SHP77 treated with DMSO at 0.1 percent for 48 hours (cell line): ENCODE measurements at places on chromosomes 13 and 19.

DNA sequence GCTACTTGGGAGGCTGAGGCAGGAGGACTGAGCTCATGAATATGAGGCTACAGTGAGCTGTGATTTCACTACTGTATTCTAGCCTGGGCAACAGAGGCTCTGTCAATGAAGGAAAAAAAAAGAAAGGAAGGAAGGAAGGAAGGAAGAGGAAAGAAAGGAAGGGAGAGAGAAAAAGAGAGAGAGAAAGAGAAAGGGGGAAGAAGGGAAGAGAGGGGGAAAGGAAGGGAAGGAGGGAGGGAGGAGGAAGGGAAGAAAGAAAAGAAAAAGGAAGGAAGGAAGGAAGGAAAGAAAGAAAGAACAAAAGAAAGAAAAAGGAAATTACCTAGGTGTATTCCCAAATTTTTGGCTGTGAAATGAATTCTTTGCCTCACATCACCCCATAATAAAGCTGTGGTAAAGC lies 7.2 kb upstream of the RFX2 start:
- no peak for DNase-seq

- DNase-seq: no peak
Observed at GRCh38 chr19:49973987-49974386, 13.0 kb upstream of the SIGLEC11 start.

- no peak for DNase-seq
Observed at GRCh38 chr19:45324349-45324907, 1.8 kb upstream of the CKM start.

GRCh38 chr19:32174386-32175113 lies 170.9 kb upstream of the ZNF507 start:
- no peak for DNase-seq

DNA sequence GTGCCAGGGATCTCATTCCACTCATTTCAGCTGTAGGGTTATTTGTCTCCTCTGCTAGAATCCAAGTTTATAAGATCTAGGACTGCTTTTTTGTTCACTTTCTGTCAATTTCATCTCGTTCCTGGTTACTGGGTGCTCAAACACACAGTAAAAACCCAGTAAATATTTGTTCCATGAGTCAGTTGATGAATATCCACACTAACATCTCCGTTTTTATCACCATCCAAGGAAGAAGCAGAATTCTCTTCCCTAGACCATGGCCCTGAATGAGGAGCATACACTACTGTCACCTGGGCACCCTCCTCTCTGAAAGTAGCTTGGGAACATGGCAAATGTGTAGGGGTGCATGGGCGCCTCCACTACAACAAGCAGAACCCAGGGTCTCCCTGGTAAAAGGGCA lies 390.8 kb downstream of the FOXO1 start:
- DNase-seq: no peak

DNA sequence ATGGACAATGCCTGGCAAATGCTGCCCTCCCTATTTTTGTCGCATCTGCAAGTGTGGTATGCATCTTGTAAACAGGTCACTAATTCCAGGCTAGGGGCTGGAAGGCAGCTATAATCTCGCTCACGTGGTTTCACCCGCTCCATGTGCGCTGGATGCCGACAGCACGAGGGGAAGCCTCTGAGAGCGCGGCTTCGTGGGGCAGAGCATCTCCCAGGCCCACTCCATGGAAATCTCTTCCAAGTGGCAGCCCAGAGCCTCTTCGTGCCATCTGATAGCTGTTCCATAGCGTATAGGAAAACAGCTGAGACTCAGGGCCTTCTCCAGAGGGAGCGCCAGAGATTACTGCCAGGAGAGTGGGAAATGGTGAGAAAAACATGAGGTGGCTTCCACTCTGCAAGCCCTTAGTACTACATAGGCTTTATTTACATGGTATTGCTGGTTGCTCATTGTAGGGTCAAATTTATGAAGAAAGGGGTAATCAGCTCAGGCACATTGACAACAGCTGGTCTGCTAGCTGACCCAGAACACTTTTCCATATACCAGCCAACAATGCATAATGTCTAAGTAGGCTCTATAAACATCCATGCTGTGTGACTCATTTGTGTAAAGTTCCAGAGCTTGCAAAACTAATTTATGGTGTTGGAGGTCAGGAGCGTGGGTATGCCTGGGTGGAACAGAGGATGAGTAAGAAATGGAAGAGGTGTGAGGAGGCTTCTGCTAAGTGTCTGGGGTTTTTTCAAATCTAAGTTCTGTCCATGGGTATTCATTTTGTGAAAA lies 165.2 kb downstream of the SHISA2 start:
- no peak for DNase-seq

DNA sequence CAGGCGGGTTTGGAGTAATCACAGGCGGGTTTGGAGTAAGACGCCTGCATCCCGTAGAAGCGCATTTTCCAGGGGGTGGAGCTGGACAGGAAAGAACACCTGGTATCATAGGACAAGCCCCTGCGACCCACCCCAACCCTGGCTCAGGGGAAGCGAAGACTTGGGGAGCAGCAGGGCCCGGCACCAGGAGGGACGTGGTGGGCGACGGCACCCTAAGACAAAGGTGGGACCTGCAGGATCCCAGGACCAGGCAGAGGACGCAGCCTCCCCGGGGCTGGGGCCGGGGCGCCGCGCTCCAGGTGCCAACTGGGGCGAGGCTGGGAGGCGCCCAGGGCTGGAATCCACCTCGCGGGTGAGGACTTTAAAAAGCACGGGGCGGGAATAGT lies 520 bp downstream of the ZNF600 start:
- DNase-seq: no peak

DNA sequence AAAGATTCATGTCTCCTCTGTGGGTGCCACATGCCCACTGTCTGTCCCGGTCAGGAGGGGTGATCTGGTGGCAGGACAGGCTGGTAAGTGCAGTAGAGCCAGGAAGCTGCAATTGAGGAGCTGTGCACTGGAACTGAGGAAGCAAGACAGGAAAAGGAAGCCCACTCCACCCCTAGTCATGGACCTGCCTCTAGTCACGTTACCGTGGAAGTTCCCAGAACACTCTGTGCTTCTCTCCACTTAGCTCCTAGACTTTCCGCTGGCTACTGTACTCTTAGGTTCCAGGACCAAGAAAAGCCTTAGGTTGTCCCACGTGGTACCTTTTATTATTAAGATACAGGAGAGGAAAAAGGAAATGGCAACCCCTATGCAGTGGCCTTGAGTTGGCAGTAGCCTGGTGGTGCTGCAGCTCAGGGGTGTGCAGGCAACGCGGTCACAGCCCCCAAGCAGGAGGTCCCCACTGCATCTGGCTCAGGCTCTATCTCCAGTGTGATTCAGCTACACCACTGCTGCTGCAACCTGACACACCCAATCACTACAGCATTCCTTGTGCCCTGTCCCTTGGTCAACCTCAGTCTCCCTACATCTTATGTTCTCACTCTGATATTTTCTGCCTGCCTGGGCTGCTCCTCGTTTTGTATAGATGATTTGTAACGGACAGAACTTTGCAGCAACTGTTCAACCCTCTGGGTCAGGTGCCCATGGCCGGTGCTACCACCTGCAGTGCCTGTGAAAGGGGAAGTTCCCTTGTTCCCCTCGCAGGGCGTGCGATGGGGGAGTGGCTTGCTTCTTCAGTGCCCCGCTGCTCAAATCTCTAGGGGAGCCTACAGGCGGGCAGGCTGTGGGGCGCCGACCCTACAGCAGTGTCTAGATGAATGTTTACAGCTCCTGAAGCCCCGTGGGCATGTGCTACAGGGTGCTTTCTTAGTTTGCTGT lies 24.4 kb upstream of the GPR12 start:
- DNase-seq: no peak

GRCh38 chr19:51815043-51815442 lies 20.1 kb downstream of the FPR3 start:
- no peak for DNase-seq

- no peak for DNase-seq
Observed at GRCh38 chr13:25930653-25931052, 121.2 kb downstream of the SHISA2 start.

- no peak for DNase-seq
Observed at GRCh38 chr19:31610018-31610417, 260.8 kb upstream of the TSHZ3 start.

DNA sequence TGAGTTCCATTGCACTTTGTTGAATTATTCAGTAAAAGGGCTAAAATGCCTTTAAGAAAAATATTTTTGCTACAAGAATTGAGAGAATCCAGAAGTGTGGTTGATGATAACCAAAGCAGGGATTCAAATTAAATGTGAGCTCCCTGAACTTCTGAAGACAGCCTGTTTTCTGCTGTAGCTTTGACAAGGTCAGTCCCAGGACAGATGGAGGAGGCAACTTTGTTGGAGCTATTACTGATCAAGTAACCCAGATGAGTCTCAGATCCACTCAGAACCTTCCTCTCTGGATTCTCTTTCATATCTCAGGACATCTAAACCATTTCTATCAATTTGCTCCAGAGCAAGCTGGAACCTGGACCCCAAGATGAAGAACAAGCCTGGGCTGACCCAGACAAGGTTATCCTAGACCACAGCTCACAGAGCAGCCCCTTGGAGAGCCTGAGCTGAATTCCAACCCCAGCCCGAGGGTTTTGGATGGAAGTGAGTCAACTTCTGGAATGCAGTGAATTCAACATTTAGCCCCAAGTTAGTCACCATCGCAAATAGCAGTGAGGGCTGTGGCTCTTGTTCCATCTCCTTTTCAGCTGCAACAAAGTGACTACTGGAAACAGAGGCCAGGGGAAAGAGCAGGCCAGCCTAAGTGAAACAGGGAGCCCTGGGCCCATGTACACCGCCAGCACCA lies 137.8 kb upstream of the TSC22D1 start:
- DNase-seq: no peak

- DNase-seq: no peak
Observed at GRCh38 chr13:45231722-45232121, 30.9 kb upstream of the KCTD4 start.

GRCh38 chr19:50423279-50424113 lies 4.8 kb downstream of the SPIB start:
- DNase-seq: no peak

GRCh38 chr19:41626877-41627276 lies at the start of gene CEACAM4:
CEACAM4 (minus strand) TSS chr19:41627074; CDS start chr19:41626963, 111 bp downstream.
- DNase-seq: no peak

DNA sequence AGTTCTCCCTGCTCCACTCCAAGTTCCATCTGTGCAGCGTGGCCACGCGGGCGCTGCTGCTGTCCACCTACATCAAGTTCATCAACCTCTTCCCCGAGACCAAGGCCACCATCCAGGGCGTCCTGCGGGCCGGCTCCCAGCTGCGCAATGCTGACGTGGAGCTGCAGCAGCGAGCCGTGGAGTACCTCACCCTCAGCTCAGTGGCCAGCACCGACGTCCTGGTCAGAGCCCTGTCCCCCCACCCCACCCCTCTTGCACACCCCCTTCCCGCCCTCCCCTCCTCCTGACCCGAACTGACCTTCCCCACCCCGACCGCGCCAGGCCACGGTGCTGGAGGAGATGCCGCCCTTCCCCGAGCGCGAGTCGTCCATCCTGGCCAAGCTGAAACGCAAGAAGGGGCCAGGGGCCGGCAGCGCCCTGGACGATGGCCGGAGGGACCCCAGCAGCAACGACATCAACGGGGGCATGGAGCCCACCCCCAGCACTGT lies 11.6 kb downstream of the FUZ start:
- DNase-seq: no peak

DNA sequence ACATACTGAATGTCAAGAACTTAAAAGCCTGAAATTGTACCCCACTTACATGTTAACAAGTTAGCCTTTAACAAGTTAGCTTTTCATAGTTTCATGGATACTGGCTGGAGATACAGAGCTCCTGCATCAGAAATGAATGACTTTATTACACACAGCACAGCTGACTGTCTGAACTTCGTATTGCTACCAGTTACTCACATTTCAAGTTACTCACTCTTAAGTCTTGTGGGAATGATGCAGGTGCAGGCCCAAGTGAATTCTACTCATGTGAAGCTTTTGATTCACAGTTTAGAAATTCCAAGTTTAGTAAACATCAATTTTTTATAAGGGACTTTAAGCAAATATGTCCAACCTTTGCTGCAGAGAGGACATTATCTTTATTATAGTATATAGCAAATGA lies 762.2 kb upstream of the PRR20A start:
- DNase-seq: no peak

DNA sequence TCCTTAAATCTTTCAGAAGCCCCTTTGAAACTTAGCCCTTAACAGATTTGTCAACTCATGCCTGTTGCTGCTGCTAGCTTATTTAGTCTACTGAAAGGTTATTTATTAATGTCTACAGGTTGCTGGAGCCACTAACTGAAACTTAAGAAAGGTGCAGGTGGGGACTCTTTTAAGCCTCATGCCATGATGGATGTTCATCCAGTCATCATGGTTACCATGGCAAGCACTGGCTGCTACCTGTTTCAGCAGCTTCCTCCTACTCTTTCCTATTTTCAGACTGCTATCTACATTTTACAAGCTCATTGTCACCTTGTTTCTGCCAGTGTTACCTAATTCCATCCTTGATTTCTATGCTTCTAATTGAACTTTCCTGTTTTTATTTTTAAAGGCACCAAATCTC lies 27.1 kb downstream of the DGKH start:
- DNase-seq: no peak

GRCh38 chr13:106088085-106088484 lies 447.4 kb downstream of the EFNB2 start:
- DNase-seq: no peak

DNA sequence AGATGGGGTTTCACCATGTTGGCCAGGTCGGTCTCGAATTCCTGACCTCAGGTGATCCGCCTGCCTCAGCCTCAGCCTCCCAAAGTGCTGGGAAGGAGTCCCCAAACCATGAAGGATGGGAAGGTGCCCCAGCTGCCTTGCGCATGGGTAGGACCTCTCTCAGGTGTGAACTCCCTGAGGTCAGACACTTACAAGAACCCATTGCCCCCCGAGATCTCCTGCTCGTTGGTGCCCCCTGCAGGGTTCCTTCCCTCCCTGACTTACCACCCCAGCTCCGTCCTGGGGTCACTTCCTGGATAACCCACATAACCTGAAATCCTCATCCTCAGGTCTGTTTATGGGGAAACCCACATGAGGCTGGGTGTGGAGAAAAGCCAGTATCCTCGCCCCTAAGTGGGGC lies 41.7 kb downstream of the UNC13A start:
- DNase-seq: no peak

DNA sequence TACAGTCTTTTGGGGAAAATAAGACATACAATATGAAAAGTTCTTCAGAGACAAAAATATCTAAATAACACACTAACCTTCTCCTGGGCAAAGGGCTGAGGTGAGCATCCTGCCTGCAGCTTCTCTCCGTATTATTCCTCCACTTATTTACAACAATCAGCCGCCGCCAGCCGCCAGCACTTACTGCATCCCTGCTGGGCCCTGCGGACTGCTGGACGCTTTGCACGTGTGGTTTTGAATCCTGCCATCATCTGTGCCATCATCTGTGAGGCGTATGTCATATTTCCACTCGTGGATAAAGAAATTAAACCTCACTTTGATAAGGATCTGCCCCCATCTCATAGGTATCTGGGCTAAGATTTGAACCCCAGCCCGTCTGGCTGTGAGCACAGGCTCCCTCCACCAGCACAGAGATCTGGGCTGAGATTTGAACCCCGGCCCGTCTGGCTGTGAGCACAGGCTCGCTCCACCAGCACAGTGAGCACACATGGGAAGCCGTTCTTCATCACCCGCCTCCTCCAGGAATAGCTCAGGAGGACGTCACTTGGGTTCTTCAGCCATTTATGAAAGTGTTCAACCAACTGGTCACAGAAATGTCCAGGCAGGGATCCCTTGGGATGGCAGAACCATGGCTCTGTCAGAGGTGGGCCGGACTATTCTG lies 35.2 kb upstream of the TUBGCP3 start:
- no peak for DNase-seq

GRCh38 chr13:112764864-112765561 lies 75.2 kb downstream of the ATP11A start:
- DNase-seq: no peak
